Activated naive CD4-positive, alpha-beta T cell treated with anti-CD3 and anti-CD28 coated beads, Interleukin-2, amount 50 U/mL, for 16 hours (primary cell): ENCODE measurements at places on chromosomes 5 and 9.

DNA sequence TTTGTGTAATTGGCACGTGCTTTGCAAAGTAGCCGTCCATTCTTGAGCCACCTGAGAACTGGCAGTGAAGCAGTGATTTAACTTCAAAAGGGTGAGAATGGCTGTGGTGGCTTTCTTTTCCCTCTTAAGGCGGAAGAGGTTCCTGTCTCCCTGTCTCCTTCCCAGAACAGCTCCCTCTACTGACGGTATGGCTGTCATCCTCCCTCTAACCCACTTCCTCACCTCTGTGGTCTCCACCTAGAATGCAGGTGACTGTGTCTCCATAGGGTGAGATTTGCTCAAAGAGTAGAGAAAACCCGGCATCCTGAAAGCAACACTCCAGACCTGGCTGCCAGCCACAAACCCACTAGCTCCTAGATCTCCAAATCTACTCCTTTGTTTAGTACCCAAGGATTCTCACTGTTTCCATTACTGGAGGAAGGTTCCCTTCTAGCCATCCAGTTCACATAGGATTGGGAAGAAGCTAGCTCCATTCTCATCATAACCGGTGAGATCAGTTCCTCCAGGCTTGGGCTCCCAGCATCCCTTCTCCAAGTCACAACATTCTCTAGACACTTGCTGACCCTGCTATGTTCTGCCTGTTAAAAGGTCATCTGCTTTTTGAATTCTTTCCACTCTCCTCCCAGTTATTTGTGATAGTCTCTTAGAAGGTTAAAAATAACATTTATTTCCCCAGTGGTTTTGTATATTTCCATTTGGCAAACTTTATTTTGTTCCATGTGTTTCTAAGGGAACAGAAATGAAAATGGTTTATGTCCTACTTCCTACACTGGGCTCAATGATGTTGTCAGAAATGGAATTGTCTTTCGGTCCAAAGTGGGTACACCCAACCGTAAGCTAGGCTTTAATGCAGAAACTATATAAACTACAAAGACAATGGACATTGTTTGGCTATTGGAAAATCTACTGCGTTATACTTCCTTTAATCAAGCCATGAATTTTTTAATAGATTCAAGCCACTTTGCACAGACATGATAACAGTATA lies 269.4 kb downstream of the CWC27 start:
- no peak for DNase-seq

DNA sequence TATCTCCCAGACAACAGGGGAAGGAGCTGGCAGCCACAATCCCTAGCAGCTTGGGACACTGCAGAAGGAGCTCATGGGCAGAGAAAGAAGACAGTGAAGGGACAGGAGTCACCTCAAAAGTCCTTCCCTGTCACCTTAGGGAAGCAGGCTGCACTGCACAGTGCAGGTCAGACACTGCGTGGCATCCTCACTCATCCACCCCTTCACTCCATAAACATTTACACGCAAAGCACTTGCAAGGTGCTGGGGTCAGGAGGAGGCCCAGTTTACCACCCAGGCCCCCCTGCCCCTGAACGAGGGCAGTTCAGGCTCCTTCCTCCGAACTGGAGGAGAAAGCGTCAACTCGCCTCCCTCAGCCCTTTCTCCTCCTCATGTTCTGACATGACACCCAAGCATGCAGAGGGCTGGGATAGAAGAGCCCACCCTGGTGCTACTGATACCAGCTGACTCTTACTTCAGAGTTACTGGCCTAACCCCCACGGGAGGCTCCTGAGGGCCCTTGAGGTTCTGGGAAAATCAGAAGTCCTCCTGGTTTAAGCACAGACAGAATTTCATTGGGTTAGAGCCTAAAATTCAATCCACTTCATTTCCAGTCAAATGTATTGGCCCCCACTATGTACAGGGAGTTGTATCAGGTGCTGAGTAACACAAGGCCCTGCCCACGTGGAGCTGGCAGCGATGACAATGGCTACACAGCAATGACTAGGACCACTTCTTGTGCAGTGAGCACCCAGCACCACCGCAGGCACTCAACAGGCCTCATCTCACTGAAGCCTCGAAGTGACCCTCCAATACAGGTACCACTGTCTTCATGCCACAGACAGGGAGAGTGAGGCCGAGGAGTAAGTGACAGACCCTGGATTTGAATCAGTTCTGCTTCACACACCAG lies 70.4 kb downstream of the RAPGEF1 start:
- DNase-seq: peak; percentile 40

DNA sequence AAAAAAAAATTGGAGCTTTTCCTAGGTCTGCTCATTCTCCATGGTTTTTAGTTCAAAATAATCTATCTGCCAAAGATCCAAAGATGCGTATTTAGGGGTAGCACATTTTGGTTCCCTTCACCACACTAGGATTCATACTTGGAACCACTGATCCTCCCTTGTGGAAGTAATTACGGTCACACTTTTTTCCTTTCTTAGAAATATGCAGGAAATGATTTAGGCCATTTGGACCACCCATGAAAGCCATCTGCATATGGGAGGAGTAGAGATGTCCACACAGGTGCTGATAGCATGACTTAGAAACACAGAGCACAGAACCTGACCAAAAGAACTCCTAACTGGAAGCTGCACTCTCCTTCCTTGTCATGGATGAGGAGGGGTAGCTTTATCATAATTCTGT lies 105.9 kb upstream of the RAI14 start:
- DNase-seq: no peak

- peak; percentile 29 for DNase-seq
Observed at GRCh38 chr5:55903121-55903701, 52.1 kb downstream of the IL31RA start.

DNA sequence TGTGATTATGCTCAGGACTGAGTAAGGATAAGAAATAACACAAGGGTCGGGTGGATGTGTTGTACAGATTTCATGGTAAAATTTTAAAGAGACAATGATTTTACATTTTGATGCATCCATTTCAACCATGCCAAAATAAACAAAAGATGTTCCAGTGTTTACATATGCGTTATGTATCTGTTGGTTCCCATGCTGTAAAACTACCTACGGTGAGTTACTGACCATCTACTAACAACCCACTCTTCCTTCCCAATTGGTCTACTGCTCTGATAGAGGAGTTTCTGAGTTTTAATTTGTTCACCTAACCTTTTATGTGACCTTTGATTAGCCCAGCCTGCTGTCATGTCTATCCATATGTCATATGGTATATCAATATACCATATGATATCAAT lies 1697.1 kb downstream of the MAT2B start:
- DNase-seq: no peak

DNA sequence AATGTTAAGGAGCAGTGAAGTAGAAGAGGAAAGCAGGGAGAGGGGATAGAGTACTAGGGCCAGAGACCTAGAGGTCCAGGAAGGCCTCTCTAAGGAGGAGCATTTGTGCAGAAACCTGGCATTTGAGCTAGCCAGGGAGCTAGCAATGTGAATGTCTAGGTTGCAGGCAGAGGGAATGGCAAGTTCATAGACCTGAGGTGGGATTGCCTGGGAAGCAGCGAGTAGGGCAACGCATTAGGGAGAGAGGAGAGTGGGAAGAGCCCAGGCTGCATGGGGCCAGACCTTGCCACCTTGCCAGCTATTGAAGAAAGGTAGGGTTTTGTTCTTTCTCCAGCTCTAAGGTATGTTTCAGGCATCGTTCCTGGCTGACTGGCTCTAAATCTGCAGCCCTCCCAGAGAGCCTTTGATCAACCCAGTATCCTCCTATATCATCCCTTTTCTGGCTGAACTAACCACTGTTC lies 54.0 kb downstream of the SLC22A5 start:
- DNase-seq: no peak

DNA sequence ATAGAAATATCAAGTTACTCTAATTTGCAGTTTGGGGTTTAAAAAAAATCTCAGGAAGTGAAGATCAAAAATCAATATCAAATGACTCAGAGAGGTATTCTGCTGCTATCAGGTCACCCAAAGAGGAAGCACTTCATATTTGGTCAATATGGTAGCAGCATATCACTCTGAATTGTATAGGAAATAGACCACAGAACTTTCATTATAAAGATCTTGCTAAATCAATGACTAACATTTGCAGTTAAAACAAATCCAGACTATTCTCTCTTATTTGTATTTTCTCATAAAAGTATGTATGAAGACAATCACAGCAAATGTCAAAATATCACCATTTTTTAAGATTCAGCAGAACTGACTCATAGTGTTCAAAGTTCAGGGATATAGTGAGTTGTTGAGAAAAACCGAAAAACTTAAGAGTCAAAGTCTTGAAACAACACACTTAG lies 105.8 kb upstream of the PCSK1 start:
- DNase-seq: no peak

DNA sequence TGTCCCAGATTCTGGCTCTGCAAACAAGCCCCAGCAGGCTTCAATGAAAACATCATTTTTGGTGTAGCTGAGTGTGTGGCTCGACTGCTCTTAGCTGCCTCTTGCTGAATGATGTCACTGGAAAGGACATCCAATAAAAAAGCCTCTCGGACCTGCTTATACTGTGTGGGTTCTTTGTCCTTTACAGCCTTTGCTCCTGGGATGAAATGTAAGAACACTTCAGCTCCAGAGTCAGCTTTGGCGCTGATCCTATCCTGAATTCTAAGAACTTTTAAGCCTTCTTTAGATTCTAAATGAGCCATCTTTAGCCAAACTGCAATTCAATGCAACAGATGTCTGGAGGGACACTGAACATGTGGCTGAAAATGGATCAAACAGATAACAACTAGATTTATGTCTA lies 404.6 kb upstream of the C9orf72 start:
- DNase-seq: no peak

GRCh38 chr5:2699686-2700085 lies 51.8 kb downstream of the IRX2 start:
- no peak for DNase-seq

DNA sequence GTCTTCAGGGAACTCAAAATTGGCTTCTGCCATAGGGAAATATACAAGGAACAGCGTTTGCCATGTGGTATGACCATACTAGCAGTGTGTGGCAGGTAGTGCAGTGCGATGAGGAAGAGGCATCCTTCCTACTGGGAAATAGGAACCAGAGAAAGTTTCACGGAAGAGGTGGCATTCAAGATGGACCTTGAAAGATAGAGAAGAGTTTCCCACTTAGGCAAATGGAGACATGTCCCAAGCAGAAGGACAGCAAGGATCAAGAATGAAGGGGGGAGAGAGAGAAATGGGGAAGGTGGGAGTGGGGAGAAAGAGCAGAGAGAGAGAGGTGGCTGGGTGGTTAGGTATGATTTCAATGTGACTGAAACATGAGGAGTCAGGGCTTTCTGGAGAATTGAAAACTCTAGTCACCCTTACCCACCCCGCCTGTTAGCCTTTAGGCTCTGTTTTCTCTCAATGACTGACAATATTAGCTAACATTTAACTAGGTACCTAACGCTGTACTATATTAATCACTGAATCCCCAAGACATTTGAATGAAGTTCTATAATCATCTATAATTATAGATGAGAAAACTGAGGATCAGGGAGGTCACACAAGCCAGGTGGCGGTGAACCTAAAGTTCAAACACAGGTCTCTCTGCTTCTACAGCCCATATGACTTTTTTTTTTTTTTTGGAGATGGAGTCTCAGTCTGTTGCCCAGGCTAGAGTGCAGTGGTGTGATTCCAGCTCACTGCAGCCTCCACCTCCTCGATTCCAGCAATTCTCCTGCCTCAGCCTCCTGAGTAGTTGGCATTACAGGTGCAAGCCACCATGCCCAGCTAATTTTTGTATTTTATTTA lies 171.3 kb downstream of the NR3C1 start:
- no peak for DNase-seq

GRCh38 chr9:91086657-91087461 lies 274.9 kb downstream of the AUH start:
- DNase-seq: no peak
